ENCODE measurements at places on chromosomes 2 and 18.

- peak; percentile 74 for DNase-seq
Measured at GRCh38 chr18:3703732-3704176, 253.8 kb downstream of the TGIF1 start.

- no peak for DNase-seq
Measured at GRCh38 chr2:240603081-240603835, 16.7 kb downstream of the CAPN10 start.

DNA sequence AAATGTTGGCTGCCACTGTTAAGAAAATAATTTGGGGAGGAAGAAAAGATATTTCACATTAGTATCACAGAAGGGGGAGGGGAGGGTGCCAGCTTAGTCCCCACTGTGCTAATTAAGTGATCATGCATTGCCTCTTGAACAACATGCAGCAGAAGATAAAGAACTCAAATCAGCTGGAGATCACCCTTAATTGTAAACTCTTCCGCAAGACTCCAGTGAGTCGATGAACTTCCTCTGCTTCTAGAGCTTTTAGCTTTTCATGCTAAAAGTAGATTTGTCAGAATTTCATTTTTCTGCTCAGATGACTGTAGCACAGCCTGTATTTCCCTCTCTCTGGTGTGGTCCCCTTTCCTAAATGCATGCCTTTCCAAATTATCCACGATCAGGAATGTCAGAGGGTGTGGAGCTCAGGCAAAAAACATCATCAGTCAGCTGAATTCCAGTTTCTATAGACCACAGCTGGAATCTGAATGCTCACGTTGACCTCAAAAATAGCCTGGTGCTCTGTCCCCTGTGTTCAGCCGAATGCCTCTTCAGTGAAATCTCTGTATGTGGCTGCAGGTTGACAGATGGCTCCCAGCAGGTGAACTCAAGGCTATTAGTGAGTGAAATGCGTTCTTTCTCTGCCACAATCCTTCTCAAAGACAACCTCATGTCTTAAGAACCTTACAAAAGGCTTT is 156.8 kb upstream of the UNC80 start:
- DNase-seq, result no peak

DNA sequence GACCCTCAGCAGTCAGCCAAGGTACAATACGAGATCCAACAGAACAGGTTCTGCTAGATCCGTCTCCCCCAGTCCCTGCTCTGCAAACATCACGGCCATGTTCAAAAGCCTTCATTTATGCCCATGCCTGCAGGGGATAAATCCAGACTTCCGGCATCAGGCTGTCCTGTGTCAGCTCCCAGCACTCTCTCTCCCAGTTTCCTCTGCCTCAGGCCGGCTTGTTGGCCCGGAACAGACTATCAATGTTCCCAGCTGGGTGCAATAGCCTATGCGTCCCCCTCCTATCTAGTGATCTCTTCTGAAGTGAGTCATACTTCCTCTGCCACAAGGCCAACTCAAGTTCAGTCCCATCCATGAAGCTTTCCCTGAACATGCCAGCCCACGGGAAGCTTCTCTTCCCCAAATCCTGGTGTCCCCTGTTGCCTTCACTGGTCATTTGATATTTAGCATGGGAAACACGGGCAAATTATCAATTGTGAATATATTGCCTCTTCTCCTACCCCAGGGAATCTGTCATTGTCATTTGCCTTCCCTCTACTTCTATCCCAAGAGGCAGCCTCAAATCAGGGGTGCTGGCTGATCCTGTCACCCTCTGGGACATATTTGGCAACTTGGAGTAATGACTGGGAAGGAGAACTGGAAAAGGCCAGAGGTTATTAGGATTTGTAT is 51.1 kb downstream of the CAPN13 start:
- DNase-seq, result no peak

Measured in Caki2 (cell line).